Activated T-cell treated with anti-CD3 and anti-CD28 coated beads, Interleukin-2, amount 50 U/mL, for 1 hour (primary cell): ENCODE measurements at places on chromosomes 6 and 20.

- DNase-seq, result no peak
These were observed 227.7 kb downstream of the MYLK4 start for GRCh38 chr6:2523061-2523460.

- DNase-seq, result no peak
These were observed 18.8 kb upstream of the TBC1D20 start for GRCh38 chr20:481167-481566.

- no peak for DNase-seq
These were observed 459.8 kb upstream of the RUNX2 start for GRCh38 chr6:44868335-44868668.

DNA sequence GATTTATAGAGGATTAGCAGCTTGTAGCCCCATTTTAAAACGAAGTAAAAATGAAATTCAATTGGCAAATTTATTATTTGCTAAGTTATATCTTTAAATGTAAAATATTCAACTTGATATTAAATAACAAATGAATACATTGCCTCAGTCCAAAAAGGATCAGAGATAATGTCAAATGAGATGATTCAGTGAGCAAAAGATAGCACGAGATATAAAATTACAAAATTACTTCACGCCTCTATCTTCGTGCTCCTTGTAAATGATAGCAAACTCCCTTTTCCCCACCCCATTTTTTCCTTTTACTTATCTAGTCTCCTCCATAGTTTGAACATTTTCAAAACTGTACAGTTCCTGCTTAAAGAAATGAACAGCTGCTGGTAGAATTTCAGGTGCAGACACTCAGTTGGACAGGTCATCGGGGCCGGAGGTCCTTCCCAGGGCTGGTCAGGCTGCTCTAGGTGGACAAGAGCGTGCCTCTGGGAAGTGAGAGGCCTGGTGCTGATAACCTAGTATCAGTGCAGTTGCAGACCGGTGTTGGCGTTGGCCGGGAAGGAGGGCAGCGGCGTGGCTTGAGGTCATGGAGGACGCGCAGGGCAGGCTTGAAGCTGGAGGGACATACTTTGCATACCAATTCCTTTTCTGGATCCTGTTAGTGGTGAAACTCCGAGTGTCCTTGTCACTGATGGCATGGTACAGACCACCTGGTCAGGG, 83.9 kb downstream of the CDC5L start:
- DNase-seq, result no peak

DNA sequence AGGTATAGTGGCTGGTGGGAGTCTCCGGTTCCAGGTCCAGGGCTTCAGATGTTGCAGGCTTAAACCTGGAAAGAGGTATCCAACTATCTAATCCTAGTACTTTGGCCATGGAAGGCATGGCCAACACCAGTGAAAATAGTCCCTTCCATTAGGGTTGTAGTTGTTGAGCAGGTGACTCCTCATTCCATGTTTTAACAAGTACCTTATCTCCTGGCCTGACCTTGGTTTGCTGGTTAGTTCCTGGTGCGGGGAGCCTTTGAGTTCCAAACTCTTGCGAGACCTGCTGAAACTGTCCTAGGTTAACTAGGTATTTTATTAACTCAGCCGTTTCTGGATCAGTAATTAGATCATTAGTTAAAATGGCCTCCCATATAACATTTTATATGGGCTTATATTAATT, 165.1 kb upstream of the PROKR2 start:
- DNase-seq, result no peak

GRCh38 chr6:132300323-132300949, 100.8 kb downstream of the MOXD1 start:
- DNase-seq, result no peak

DNA sequence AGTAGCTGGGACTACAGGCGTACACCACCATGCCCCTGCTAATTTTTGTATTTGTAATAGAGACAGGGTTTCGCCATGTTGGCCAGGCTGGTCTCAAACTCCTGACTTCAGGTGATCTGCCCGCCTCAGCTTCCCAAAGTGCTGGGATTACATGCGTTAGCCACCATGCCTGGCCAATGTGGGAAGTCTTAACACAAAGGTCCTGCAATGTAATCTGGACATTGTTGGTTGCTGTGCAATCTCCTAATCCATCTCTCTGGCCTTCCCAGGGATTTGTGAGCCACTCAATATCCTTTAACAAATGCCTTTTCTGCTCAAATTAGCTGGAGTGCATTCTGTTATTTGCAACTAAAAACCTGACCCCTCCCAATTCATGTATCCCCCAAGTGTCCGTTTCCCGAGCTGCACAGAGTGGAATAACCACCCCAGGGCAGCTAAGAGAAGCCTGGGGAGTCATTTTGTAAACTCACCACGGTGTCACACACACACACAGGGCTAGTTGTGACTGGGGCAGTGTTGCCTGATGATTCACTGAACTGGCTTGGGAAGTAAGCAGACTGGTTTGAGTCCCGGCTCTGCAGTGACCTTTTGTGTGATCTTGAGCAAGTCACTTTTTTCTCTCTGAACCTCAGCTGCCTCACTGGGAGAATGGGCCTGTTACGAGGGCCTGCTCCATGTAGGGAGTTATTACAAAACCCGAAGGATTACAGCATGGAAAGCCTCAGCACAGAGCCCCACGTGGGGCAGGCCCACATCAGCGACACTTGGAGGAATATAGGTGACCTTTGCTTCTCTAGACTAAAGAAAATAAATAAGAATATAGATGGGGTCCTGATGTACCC, 152.3 kb downstream of the ZMYND8 start:
- no peak for DNase-seq

DNA sequence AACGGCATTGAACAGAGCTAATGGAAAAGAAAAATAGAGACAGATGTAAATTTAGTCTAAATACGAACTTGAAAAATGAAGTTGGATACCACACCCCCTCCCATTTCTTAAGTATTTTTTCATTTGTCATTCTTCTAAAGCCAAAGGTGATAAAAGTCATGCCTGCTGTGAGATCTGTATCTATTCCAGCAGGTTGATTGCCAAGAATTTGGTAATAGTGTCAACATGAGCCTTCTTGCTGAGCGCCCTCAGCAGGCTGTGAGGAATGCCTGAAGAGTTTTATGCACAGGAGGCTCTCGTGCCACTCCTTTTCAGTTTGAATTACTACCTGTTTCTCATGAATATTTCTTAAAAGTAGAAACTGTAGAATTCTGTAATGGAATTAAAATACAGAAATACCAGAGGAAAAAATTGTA, 165.4 kb downstream of the QKI start:
- no peak for DNase-seq

DNA sequence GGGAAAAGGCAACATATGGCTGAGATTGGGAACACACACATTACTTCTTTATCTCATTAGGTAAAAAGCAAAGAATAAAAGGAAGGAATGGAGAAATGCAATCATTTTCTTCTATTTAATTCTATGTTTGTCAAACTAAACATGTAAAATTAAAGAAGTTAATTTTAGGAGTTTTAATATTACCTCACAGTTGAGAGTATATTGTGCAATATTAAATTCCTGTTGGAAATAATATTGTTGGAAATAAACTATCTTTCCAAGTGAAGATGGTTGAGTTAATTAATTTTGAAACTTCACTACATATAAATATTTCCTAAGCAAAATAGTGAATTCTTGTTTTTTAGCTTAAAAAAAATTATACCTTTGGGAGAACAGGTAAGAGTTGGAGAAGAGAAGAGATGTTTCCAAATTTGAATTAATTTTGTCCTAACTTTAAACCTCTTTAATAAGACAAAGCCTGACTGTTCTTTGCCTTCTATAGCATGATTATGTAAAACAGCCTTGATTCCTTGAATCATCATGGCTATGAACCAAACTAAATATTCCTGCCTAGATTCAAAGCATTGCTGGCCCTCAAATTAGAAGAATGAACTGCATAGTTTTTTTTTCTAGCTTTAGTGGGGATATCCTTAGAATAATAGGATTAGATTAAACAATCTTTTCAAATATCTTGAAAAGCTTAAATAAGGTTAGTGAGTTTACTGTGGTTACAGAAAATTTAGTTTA, 1349.1 kb upstream of the ADGRB3 start:
- no peak for DNase-seq

GRCh38 chr6:127289934-127290333, 23.3 kb downstream of the RNF146 start:
- DNase-seq, result no peak

DNA sequence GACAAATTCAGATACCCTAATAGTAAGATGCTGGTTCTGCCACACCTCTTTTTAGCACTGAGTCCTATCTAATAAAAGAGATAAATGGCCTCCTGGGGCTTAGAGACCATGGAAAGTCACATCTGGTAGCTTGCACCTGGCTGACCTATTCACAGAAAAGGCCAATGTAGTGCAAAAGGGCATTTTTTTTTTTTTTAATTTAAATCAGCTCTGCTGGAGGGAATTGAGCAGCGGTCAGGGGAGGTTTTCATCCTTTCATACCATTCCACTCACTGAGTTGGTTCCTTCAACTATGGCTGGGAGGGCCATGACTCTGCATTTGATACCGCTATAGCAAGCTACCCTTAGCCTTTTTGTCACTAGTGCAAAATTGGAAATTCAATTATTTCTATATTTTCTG, 20.1 kb upstream of the HS3ST5 start:
- no peak for DNase-seq

GRCh38 chr6:105272786-105273185, 93.0 kb upstream of the POPDC3 start:
- DNase-seq, result no peak

GRCh38 chr6:105510746-105511145, 107.9 kb upstream of the PREP start:
- no peak for DNase-seq

GRCh38 chr6:68639826-68640490, 4.9 kb downstream of the ADGRB3 start:
- no peak for DNase-seq

DNA sequence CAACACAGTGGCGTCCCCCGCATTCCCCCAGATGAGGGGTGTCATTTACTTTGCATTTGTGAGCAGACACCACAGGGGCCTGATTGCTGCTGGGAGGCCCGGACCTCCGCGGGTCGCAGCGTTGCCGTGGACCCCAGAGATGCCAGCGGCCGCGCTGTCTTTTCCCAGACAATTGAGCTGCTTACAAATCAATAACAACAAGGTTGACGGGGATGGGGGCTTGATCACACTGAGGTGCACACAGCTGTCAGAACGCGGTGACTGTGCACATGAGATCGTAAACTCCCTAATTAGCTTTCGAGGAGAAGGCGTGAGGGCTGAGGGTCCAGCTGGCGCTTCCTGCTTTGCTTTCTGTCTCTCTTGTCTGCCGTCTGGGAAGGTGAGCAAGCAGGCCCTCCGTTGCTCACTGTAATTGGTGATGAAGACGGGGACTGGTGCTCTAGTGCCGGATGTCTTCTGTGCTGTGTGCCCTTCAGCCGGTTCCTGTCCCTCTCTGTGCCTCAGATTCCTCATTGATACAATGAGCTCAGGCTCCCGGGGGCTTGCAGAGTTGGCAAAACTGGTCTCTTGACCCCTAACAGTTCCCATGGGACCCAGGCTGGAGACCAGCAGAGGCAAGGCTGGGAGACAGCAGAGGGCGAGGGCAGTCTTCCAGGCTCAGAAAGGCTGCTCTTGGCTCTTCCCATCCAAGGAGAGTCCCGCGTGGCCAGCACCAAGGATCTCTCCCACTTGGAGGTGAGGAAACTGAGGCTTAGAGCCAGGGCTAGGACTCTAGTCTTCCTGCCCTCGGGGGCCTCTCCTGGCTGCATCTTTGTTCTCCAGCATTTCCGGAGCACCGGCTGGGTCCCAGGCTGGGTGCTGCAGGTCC, 126.0 kb upstream of the PMEPA1 start:
- DNase-seq, result no peak

DNA sequence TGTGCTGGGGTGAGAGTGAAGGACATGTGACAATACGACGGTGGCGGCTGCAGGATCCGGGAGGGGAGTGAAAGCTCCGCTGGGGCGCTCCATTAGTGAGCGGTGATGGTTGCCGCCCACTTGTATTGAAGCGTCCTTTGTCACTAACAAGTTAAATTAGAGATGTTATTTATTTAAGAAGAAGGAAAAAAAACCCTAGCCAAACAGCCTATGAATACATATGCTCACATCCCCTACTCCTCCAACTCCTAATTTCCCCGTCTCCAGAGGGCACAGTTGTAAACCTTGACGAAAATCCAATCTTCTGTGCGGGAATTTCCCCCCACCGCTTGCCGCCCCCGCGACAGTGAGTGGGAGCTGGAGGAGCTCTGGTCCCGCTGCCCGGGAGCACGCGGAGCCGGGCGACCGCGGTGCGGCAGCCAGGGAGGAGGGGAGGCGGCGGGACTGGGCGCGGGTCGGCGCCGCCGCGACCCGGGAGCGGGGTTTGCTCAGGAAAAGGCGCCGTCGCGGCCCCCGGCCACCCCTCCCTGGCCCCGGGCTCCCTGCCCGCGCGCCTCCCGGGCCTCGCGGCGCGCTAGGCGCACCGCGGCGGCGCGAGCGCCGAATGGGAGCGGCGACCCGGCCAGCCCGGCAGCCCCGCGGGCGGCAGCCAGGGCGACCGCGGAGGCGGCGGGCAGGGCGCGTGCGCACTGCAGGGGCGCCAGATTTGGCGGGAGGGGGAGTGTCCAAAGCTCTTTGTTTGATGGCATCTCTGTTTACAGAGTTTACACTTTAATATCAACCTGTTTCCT, at the start of gene MYB:
Gene MYB (plus strand): TSS at position 767 of the 791 bp plus-strand sequence. CDS start 206 bp downstream, outside the sequence.
- DNase-seq, result peak; percentile 79

DNA sequence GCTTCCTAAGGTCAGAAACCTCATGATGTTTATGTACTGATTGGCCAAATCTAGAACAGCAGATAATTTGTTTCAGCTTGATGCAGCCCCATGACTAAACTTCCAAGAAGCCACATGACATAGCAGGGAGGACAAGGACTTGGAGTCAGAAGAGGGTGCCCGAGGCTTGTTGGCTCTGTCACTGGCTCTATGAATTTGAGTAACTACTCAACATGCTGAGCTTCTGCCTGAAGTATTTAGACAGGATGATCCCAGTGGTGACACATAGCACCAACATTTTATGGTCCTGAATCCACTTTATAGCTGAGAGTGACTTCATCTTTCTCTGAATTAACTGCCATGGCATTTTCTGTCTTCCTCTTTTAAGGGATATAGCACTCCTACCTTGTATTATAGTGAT, 13.5 kb upstream of the TBX18 start:
- DNase-seq, result no peak

DNA sequence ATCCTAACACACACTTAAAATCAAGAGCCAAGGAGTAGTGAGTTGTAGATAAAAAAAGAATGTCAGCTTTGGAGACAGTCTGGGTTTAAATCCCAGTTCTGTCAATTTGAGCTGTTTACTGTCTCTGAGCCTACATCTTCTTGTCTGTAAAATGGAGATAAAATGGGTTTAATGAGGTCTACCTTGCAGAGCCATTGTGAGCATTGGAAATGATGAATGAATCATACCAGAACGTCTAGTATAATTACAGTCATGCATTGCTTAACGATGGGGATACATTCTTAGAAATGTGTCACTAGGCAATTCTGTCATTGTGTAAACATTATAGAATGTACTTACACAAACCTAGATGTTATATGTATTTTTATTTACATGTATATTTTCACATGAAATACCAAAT, 17.6 kb upstream of the SGK2 start:
- DNase-seq, result no peak

- no peak for DNase-seq
These were observed 2.4 kb downstream of the AMD1 start for GRCh38 chr6:110876806-110877564.

GRCh38 chr6:134111062-134111677, 58.7 kb upstream of the SLC2A12 start:
- DNase-seq, result peak; percentile 20

GRCh38 chr6:44381739-44382138, 5.8 kb upstream of the CDC5L start:
- no peak for DNase-seq
